ENCODE measurements at places on chromosomes 4 and X.

GRCh38 chrX:49842621-49843020, 13.5 kb downstream of the PAGE4 start:
- no peak for DNase-seq

DNA sequence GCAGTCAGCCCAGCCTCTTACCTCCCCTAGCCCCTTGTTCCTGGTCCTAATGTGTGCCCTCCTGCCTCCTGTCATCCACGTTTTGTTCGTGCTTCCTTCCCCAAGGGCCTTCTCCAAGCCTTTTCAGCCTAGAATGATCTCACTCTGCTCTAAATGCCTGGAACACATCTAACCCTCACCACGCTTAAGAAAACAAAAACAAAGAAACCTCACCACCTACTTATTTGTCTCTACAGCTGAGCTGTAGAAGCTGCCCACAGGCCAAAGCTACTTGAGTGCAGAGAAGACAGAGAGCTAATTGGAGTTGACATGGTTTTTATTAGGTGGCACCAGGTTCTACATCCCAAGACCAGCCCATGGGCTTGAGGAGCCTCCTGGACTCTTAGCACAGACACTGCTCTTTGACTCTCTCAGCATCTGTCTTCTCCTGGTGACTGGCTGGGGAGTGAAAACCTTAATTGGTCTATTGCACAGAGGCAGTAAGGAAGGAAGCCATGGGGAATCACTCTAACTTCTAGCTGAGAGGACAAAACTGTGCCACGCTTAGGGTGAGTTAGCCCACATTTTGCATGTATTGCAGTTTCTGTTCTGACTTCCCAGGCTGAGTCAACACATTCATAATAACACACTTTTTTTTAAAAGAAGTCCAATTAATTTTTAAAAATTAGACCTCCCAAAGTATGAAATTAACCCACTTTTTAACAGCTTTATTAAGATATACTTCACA, 52.3 kb upstream of the PDK3 start:
- no peak for DNase-seq

- DNase-seq = no peak
Measured at GRCh38 chr4:52091801-52092200, 40.7 kb downstream of the SPATA18 start.

DNA sequence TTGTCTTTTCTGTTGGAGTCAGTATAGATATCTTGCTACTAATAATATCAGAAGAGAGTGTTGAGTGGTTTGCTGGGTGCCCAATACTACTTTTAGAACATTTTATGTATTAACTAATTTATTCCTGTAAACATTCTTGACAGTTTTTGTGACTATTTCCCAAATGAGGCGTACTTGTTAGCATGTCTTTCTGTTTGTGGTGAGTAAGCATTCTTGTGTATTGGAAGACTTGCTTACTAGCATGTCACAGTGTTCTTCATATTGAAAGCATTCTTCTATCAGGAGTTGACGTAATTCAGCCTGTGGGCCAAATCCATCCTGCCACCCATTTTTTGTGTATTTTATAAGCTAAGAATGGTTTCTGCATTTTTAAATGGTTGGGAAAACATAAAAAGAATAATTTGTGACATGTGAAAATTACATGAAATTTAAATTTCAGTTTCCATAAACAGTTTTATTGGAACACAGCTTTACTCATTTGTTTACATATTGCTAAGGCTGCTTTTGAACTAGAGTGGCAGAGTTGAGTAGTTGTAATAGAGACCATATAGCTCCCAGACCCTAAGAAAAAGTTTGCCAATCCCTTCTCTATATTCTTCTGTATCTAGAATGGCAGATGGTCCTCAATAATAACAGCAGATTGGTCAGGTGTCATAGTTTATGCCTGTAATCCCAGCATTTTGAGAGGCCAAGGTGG, 20.4 kb downstream of the REPS2 start:
- no peak for DNase-seq

DNA sequence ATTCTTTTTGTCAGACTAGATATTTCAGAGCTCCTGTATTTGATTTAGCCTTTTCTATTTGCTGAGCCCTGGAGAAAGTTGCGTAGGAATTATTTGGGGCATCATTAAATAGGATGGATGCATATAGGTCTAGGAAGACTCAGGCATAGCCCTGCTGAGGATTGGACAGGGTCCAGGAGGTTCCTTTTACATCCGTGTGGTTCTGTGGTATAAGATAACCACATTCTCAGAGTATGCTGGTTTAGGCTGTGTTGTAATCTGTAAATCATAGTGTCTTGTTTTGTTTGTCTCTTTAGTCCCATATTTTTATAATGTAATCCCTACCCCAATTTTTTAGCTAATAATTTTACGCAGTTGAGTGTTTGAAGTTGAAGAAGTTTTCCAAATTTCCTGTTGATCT, 513.7 kb downstream of the RPA4 start:
- no peak for DNase-seq

DNA sequence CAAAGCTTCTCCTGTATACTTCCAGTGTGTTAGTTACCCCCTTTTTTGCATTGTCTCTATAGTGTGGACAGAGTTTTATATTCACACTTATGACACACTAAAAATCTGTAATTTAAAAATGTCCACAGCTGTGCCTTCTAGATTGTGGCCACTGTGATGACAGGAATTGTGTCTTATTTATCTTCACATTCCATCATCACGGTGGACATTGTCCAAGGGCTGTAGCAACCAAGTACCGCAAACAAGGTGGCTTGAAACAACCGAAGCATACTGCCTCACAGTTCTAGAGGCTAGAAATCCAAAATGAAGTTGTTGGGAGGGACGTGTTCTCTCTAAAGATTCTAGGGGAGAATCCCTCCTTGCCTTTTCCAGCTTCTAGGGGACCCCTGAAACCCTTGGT, 32.3 kb downstream of the CHRNA9 start:
- DNase-seq = no peak

- no peak for DNase-seq
Measured at GRCh38 chrX:47166126-47166525, 21.1 kb downstream of the RBM10 start.

DNA sequence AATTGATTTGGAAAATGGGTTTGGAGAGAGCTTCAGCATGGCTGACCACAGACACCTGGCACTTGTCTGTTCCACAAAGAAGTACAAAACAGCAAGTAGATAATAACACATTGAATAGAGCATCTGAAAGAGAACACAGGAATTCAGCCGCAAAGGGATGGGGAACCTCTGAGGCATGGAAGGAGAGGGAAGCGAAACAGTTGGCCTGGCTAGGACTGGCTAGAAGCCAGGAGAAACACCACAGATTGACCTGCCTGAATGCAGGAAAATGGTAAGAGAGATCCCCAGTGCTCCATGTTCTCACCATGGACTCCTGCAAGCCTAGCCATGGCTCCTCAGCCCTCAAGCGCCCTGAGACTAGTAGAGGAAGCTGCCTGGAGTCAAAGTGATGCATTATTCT, 169.7 kb upstream of the SH3RF1 start:
- DNase-seq = no peak

DNA sequence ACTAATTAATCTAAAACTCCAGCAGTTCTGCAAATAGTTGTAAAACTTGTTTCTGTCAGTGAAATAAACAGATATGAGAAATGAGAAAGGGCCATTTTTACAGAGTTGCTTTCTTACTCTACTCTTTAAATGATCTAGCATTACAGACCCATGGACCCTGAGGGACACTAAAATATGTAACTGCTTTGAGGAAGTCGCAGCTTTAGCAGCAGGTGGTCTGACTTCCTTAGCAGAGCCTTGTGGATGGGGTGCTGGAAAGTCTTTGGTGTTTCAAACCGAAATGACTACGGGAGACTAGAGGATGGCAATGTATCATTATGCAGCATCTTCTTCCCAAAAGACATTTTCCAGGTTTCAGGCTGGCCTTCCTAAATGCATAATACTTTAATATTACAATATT, 18.7 kb downstream of the SHISA3 start:
- no peak for DNase-seq

DNA sequence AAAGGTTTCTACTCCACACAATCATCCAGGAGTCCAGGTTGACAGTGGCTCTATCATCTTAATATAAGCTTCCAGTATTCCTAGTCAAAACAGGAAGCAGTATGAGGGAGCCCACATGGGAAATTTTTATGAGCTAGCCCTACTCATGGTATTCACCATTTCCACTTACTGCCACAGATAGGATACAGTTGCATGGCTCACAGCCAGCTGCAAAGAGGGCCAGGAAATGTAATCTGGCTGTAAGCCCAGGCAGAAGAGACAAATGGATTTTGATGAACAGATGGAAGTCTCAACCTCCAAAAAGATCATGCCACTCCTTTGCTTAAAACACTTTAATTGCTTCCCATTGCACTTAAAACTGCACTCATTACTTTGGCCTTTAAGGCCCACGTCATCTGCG, 150.6 kb downstream of the ADAMTS3 start:
- DNase-seq = no peak

DNA sequence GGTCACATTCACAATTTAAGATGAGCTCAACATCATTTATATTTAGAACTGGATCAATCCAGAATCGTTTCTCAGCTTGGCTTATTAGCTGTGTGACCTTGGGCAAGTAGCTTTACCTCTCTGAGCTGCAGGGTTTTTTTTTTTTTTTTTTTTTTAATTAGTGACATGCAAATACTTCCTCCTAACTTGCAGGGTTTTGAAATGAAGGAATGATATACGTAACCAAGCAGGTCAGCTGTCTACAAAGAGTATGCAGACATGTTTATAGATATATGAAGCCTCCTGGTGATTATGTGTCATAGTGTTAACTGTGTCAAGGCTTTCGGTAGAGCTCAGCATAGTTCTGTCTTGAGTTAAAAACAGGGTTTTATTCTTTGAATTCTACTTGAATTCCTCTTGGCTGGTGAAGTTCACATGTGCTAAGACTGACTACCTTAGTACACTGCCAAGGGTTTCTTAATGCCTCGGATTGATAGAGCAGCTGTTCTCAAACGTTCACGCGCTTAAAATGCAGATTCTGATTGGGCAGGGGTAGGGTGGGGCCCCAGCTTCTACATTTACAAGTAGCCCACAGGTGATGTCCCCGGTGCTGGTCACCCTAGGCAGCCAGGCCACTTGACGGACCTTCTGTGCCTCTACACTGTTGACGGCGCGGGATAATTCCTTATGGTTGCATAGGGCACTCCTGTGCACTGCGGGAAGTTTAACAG, 654 bp upstream of the STS start:
- no peak for DNase-seq

- no peak for DNase-seq
Measured at GRCh38 chr4:37948542-37948941, 11.7 kb upstream of the PTTG2 start.

GRCh38 chrX:19886883-19887531, 393 bp downstream of the SH3KBP1 start:
- DNase-seq = peak; percentile 9

GRCh38 chr4:186946682-186947294, 223.1 kb upstream of the FAT1 start:
- peak; percentile 79 for DNase-seq

DNA sequence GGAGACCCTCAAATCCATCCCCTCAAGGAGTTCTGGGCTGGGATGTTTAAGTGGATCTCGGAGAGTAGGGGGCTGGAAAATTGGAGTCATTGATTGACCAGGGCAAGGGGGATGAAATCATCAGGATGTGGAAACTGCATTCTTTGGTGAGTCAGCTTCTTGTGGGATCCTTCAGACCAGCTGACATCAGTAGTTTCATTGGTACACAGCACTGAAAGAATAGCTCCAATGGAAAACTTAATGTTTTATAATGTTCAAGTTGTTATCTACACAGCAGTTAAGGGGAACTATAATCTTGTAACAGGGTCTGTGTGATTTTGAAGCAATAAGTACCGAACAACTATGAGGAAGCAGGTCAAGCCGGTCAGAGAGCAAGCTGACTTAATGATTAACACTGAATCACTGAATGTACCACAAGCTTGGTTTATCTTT, 506.1 kb downstream of the RPA4 start:
- DNase-seq = no peak

DNA sequence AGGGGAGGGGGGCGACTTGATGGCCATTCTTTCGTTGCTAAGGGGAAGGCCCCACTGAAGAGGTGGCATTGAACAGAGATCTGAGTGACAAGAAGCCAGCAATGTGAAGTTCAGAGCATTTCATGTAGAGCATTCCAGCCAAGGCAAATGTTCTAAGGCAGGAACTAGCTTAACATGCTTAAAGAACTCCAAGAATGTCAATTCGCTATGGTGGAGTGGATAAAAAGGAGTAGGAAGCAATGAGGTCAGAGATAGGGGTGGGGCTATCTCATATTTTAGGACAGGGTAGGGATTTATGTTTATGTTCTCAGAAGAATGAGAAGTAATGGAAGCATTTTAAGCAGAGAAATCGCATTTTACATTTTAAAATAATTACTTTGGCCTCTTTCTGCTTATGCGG, 130.9 kb downstream of the TTC29 start:
- DNase-seq = no peak

- DNase-seq = peak; percentile 55
Measured at GRCh38 chr4:150078579-150079080, 385 bp downstream of the DCLK2 start.

GRCh38 chr4:183398298-183399125, 45.9 kb upstream of the CDKN2AIP start:
- DNase-seq = peak; percentile 63

- no peak for DNase-seq
Measured at GRCh38 chrX:152912106-152912505, 14.2 kb downstream of the ZNF185 start.

DNA sequence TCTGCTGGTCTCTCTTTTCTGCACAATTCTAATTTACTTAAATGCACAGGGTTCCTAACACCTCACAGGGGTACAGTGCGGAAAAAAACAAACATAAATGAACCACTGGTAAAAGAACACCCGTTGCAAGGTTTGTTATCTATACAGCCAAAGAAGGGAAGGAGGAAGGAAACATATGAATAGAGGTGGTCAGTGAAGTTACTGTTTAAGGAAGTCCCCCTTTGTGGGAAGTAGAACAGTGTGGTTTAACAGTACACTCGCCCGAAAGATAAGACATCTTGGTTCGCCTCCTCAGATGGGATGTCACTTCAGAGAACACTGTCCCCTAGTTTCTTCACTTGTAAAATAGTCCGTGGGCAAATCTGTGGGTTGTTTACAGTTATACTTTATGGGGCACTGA, 57.5 kb downstream of the TEC start:
- DNase-seq = no peak

GRCh38 chr4:142777045-142777743, 68.9 kb downstream of the INPP4B start:
- no peak for DNase-seq

DNA sequence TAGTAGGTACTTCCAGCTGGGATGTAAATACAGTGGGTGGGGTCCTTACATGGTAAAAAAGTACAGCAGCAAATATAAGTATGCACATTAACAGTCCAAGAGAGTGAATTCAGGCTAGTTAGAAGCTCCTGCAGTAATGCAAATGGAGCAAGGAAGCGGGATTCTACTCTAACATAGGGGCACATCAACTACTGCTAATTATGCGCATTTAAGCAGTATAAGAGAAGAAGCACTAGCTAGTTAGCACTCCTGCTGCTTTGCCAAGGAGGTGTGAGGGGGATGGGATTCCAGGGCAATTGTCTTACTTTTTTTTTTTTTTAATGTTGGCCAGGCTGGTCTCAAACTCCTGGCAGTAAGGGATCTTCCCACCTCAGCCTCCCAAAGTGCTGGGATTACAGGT, 284.1 kb downstream of the CHIC1 start:
- no peak for DNase-seq

All from A549 (cell line).